Right lung (tissue), 10 donors: ENCODE measurements at places on chromosomes 16 and 17. TPM values are rescaled to one million over a fixed set of nuclear protein-coding genes. Genes with fewer than 3 reads are reported as not detected.

The ABCC12 gene
- 0.19 TPM for polyA plus RNA-seq

The BAIAP2 gene
- 32.0 TPM for polyA plus RNA-seq

The CCDC200 gene
- polyA plus RNA-seq, result 16.3 TPM

The HEATR9 gene
- 0.28 TPM for polyA plus RNA-seq

The HNF1B gene
- 40.1 TPM for polyA plus RNA-seq

The NME1 gene
- polyA plus RNA-seq, result 56.1 TPM

The C1QL1 gene
- 2.4 TPM for polyA plus RNA-seq
